Activated CD4-positive, alpha-beta T cell treated with anti-CD3 and anti-CD28 coated beads, Interleukin-2, amount 50 U/mL, for 48 hours (primary cell): ENCODE measurements at places on chromosomes 2 and 18.
A peak's percentile ranks its signal among the peaks of the same experiment; 100 is the strongest.

- no peak for DNase-seq
These were observed 5.0 kb upstream of the MYO5B start for GRCh38 chr18:50199921-50200320.

- no peak for DNase-seq
These were observed 79.8 kb downstream of the RHOB start for GRCh38 chr2:20526708-20527107.

DNA sequence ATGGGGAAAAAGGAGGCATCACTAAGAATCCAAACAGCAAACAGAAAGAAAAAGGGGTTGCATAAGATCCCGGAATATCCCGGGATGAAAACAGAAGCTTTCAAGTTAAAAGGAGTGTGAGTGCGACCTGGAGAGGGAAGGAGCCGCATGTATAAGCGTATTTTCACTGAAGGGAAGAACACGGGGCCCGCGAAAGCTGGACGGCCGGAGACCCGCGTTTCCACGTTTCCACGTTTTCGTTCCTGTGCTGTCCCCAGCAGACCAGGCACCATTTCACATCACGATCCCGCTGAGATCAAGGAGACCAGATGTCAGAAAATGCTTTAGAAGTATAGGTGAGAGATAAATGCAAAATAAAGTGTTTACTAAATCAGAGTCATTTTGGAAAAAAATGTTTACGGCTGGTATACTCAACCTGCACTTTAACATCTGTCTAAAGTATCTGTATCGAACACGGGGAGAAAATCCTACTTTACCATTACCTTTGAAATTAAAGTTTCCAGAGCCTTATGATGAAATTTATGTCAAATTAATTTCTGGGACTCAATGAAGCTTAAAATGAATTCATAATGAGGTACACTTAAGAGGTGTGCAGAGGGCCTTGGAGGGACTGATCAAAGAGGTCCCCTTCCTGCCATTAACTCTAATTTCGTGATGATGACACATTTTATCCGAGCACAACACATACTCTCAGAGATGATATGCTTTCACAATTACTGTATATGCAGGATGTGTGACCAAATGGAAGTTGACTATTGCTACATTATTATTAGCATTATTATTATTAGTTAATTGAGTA lies 71.0 kb upstream of the SALL3 start:
- no peak for DNase-seq

DNA sequence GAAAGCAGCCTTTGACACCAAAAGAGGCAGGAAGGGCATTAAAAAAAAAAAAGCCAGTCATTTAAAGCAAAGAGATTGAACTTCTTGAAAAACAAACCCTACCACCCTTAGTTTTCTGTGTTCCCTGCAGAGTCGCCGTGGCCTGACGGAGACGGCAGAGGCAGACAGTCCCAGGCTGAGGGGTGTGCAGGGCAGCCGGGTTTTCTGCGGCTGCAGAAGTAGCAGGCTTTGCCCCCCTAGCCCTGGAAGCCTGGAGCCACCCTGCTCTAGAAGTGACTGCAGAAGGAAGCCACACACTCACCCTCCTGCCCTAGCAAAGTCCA lies 2.8 kb downstream of the INPP5D start:
- no peak for DNase-seq

DNA sequence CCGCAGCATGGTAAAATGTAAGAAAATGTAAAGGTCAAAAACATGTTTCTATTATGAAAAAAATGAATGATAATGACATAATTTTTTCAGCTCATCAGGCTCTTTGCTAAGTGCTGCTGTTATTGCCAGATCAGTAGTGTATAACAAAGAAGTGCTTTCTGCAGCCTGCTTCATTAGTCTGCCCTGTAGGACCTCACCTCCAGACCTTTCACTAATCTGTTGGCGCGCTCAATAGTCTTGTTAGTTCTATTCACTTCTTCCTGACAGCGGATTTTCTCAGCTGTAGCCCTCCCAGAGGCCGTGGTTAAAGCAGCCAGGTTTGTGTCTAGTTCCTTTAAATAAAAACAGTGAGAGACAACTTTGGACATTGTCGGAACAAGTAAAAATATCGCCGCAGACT lies 97.7 kb downstream of the CDCA7 start:
- DNase-seq, result no peak

DNA sequence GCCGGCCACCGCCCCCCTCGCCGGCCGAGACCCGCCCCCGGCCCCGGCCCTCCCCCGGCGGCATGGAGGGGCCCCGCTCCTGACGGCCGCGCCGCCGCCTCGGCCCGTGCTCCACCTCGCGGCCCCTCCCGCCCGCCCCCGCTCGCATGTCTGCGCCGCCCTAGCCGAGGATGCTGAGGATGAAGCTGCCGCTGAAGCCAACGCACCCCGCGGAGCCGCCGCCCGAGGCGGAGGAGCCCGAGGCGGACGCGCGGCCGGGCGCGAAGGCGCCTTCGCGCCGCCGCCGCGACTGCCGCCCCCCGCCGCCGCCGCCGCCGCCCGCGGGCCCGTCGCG lies 397 bp downstream of the ZCCHC2 start:
- DNase-seq, result no peak

DNA sequence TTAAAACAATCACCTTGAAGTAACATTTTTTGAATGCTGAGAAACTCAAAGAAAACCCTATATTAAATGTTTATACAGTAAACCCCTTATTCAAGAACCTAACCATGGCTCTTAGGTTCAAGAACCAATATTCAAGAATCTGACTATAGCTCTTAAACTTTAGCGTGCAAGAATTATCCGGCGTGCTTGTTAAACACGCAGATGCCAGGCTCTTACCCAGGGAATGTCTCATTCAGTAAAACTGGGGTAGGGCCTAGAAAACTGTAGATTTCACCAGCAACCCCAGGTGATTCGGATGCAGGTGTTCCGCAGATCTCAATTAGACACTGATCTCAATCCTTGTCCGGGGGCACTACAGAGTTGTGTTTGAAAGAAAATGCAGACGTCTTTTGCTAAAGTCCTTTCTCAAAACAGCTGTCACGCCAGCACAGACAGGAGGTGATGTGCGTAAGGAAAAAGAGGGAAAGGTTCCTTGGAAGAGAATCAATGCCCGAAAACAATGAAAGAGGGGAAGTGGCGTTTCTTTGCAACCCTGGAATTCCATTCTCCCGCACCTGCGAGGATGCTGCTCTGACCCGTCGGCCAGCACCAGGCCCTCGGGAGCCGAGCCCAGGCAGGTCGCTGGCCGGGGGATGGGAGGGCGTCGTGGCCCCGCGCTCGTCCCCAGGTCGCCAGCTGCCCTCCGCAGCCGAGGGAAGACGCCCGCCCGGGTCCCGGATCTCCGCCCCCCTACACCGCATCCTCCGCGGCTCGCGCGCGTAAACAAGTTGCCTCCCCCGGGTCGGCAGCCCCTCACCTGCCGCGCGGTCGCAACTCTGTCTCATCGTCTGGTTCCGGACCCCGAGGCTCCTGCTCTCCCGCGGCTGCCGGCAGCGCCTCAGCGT lies 851 bp downstream of the EIF2AK3 start:
- DNase-seq, result peak; percentile 59

DNA sequence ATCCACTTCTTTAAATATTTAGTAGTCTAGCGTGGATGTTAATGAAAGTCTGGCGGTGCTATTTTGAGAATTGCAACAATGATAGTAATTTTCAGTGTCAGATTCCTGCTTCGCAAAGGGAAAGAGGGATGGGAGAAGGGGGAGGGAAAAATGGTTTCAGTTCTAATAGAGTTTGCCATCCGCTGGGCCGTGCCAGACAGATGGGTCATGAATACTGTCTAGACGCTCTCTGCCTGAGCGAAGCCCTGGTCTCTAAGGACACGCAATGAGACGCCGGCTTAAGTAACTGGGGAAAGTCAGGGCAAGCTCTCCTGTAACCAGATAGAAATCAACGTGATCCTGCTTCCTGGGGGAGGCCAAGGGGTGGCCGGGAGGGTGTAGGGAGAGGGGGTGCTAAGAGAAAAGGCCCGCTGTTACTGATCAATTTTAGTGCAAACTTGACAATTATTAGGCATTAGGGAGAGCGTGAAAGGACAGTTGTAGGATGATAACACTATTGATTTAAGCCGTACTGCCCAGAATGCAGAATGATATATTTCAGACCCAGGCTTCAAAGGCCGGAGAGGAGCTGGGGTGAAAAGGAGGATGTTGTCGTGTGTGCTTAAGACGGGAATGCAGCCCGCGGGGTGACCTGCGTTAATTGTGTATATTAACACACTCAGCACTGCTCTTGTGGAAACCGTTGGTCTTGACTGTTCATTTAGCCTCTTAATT lies 229.2 kb downstream of the LDLRAD4 start:
- no peak for DNase-seq

DNA sequence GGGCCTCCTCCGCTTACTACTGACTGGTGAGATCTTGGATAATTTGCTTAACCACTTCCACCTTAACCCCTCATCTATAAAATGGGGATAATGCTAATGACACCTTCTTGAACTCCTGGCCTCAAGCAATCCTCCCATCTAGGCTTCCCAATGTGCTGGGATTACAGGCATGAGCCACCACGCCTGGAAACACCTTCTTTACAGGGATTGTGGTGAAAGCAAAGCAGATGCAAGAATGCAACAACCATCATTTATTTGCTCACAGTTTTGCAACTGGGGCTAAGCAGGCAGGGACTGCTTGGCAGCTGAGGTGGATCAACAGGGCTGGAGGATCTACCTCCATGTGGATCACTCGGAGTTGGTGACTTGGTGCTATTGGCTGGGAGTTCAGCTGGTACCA lies 76.2 kb upstream of the ZNF532 start:
- DNase-seq, result no peak

GRCh38 chr2:145930318-145930717 lies 1410.4 kb upstream of the ZEB2 start:
- no peak for DNase-seq

DNA sequence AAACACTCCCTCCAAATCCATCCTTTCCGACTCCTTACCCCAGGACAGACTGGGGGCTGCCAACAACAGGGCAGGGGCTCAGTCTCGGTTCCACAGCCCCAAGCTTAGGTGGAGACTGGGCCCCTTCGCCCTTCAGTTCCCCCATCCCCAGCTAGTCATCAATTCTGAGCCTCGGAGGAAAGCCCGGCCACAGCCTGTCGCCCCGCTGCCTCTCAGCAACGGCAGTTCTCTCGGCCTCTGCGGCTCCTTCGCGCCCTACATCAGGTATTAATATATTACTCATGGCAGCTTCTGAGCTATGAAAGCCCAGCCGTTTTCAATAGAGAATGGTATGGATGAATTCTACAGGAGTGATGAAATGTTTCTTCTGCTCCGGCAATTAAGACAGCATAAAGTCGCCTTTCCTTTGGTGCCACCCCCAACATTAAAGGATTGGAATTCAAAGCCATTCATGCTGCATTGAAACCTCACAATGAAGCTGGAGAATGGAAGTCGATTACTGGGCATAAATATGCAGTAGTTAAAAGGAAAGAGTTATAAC lies 2.8 kb downstream of the HDAC4 start:
- no peak for DNase-seq
